Fibroblast of the aortic adventitia (primary cell): ENCODE measurements at places on chromosomes 2 and 18. TPM values are rescaled to one million over a fixed set of nuclear protein-coding genes. Genes with fewer than 3 reads are reported as not detected.
A peak's percentile ranks its signal among the peaks of the same experiment; 100 is the strongest.

NAB1 gene
- 34.4 and 52.6 TPM in 2 replicates for total RNA-seq

CLEC4F gene
- total RNA-seq = not detected in 2 replicates

DNA sequence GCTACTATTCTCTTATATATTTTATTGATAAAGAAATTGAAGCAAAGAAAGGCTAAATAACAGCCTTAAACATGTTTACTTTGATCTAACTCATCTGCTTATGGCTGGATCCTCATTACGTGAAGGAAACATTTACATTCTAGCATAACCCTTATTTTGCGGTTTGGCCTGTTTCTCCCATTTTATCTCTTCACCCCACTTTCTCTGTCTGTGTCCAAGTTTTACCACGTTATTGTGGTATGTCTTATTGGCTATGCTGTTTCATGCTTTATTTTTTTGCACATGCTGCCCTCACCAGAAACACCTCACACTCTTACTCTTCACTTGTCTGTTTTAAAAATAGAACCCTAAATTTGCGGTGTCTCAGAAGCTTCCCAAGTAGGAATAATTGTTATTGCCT lies 78.5 kb downstream of the RPIA start:
- DNase-seq = no peak

DNA sequence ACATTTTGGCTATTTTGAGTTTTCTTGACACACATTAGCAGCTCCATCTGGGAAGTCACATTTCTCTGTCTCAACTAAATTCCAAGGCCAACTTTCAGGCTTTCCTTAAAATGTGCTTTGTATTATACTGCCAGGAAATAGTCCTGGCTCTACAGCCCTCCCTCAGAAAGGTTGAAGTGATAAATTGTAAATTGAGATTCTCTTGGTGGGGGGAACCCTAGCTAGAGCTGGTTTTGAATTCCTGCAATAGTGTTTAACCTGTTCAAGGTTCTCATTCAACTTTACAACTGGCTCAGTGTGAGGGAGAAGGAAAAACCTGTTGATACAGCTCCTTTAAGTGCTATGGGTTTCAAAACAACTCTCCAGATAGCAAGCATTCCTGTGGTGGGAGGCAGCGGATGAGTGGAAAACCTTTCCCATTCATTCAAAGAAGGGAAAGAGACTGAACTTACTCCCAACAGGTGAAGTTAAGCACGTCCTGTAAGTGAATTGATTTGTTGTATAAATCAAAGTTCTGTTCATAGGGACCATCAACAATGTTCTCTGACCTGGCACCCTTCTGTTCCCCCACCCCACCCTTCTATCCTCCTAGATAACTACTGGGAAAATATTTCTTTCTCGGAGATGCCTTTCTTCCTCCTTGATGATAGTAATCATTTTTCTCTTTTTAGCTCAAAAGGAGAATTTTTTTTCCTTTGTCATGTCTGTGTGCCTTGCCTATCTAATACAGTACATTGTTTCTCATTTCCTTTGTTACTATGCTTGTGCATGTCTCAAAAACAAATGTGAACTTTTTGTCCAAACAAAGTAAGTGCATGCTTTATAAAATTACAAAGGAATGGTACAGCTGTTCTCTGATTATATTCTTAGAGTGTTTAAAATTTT lies 44.2 kb upstream of the SLC39A10 start:
- DNase-seq = peak; percentile 75
